ENCODE measurements at places on chromosomes 16 and 17. TPM values are rescaled to one million over a fixed set of nuclear protein-coding genes. Genes with fewer than 3 reads are reported as not detected.

Gene FOXF1
- 0.05 TPM for total RNA-seq

Gene LGALS9B
- not detected for total RNA-seq

Gene MAP2K6
- total RNA-seq: 3.8 TPM

Gene LRRC75A
- total RNA-seq: 1.1 TPM

Gene SLC6A2
- total RNA-seq: not detected

Gene FTO
- total RNA-seq: 69.5 TPM

Gene DNAH17
- not detected for total RNA-seq

Gene ASPHD1
- 0.19 TPM for total RNA-seq

Gene CLEC3A
- not detected for total RNA-seq

Gene NDRG4
- total RNA-seq: 337 TPM

Gene USP43
- total RNA-seq: not detected

Gene MYH13
- total RNA-seq: not detected

Gene MFAP4
- total RNA-seq: 53.5 TPM

Gene KCNH6
- not detected for total RNA-seq

Gene KRTAP16-1
- not detected for total RNA-seq

Gene GPR139
- total RNA-seq: not detected

Gene CISD3
- 84.7 TPM for total RNA-seq
